ENCODE measurements at places on chromosomes 5 and 9.
A peak's percentile ranks its signal among the peaks of the same experiment; 100 is the strongest.

- DNase-seq: no peak
Observed at GRCh38 chr5:151602806-151603205, 11.7 kb upstream of the FAT2 start.

GRCh38 chr9:89549031-89549644 lies 51.2 kb upstream of the SEMA4D start:
- peak; percentile 69 for DNase-seq

GRCh38 chr5:1108865-1109174 lies 3.0 kb downstream of the SLC12A7 start:
- no peak for DNase-seq

GRCh38 chr9:4706971-4707622 lies 27.7 kb downstream of the CDC37L1 start:
- no peak for DNase-seq

DNA sequence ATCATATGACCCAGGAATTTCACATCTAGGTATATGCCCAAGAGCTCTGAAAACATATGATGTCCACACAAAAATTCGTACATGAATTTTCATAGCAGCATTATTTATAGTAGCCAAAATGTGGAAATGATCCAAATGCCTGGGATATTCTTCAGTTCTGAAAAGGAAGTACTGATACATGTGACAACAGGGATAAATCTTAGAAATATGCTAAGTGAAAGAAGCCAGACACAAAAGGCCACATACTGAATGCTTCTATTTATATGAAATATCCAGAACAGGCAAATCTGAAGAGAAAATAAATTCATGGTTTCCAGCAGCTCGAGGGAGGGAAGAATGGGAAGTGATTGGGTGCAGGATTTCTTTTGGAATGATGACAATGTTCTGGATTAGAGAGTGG lies 16.8 kb upstream of the ZBTB43 start:
- DNase-seq: no peak

- DNase-seq: no peak
Observed at GRCh38 chr9:116905171-116905588, 218.1 kb downstream of the TRIM32 start.

GRCh38 chr5:79544131-79544530 lies 30.2 kb upstream of the HOMER1 start:
- no peak for DNase-seq

DNA sequence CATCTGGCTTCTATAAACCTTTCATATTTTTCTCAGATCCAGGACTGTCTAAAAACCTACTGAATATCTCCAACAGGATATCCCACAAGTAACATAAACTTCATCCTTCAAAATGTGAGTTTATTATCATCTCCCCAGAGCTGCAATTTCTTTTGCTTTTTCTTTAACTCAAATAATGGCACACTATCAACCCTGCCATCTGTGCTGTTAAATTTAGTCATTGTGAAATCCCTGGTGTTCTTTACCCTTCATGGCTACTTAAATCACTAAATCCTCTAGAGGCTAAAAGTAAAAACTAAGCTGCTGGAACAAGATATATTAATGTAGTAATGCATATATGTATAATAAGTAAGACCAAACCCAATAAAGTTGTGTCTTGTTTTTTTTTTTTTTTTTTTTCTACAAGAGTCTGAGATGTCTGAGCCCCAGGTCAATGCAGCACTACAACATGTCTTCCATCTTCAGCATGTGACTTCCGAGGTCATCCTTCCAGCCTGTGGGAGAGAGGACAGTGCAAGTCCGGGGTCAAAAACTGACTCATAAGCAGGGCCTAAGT lies 362.9 kb downstream of the ADGRV1 start:
- DNase-seq: no peak

- DNase-seq: no peak
Observed at GRCh38 chr5:62689599-62690368, 111.2 kb downstream of the LRRC70 start.

GRCh38 chr5:154683101-154683880 lies 71.9 kb upstream of the LARP1 start:
- DNase-seq: no peak

- no peak for DNase-seq
Observed at GRCh38 chr9:81053298-81054025, 635.9 kb downstream of the TLE1 start.

- DNase-seq: no peak
Observed at GRCh38 chr5:92548346-92548745, 1032.7 kb downstream of the NR2F1-AS1 start.

- DNase-seq: peak; percentile 4
Observed at GRCh38 chr5:161966564-161966963, 101.0 kb upstream of the GABRG2 start.

DNA sequence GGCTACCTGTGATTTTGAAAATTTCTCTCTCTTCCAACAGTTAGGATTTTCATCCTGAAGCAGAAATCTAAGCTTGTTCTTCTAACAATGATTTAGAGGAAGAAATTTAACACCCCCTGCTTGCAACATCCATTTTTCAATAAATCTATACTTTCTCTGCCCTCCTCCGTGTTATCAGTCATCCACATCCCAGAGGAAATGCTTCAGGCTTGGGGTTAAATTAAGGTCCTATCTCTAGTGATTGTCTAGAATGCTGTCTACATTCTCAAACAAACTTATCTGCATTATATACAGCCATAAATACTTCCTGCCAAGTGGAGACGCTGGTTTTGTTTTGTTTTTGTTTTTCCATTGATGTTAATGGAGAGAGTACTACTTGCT lies 371.0 kb downstream of the CSNK1G3 start:
- DNase-seq: peak; percentile 24

DNA sequence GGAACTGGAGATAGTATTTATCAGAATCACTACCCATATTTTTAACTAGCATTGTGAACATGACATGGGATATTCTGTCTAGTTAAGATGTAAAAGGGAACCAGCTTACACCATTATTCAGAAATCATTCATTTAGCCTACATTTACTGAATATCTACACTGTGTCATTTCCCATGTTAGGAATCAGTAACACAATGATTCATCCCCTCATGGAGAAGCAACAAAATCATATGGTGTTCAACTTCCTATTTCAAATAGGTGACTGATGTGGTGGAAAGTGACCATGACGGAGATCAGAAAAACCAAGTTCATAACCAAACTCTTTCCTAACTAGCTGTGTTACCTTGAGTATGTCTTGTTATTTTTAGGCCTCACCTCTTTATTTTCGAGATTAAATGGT lies 550.0 kb upstream of the TUSC1 start:
- DNase-seq: no peak

DNA sequence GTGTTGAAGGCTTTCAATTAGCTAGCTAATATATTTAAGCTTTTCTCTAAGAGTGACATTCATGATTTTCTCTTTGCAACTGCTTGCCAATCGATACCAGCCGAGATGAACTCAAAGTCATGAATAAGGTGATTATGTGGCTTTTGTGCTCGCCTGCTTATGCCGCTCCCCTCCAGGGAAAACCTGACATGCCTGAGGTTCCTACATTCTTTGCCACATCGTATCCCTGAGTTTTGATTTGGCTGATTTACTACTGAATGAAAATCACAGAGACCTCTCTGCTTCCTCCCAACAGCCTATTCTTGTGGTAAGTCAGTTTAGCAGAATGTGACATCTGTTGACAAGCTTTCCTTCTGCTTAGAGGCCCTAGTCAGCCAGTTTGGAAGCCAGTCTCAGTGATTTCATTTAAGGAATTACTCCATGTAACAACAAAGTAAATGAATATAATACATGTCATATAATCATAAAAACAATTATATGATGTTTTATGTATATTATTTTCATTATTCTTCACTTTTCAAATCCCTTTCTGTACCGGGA lies 513.4 kb downstream of the CSNK1G3 start:
- no peak for DNase-seq

- DNase-seq: no peak
Observed at GRCh38 chr5:73451224-73452130, 2.9 kb upstream of the FOXD1 start.

DNA sequence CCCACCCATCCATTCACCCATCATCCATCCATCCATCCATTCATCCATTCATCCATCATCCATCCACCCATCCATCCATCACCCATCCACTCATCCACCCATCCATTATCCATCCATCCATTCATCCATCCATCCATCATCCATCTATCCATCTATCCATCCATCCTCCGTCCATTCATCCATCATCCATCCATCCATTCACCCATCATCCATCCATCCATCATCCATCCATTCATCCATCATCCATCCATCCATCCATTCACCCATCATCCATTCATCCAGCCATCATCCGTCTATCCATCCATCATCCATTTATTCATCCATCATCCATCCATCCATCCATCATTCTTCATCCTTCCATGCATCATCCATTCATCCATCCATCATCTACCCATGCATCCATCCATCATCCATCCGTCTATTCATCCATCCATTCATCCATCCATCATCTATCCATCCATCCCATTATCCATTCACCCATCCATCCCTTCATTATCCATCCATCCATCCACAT lies 10.1 kb downstream of the ASS1 start:
- DNase-seq: no peak

DNA sequence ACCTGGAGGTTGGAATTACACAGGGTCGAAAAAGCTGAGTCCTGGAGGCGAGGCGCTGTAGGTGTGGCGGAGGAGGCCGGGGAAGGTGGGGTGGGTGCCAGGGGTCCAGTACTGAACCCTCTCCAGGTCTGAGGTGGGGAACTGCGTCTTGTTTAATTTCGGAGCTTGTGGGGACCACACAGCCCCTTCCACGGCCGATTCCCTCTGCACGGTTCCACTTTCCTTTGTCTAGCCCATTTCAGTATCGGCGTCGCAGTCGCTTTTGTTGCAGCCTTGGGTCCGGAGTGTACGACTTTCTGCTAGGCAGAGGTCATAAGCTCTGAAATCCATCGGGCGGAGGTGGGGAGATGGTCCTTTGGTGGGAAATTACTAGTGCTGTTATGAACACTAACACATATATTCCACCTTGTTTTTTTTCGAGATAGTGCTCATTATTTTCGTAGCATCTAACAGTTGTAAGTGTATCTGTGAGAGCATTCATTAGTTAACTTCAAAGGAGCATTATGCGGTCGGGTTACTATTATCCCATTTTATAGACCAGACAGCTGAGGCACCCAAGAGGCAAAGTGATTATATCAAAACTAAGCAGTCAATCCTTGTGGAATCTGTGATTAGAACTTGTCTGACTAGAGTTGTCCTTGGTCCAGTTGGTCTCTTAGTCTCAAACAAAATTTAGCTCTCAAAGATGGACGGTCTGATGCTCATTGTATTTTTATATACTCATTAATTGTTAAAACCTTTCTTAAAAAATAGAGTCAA lies 737 bp downstream of the RNF180 start:
- DNase-seq: peak; percentile 35

GRCh38 chr9:13817754-13818278 lies 496.1 kb downstream of the NFIB start:
- no peak for DNase-seq

GRCh38 chr9:111842313-111842712 lies 47.6 kb upstream of the SHOC1 start:
- no peak for DNase-seq

DNA sequence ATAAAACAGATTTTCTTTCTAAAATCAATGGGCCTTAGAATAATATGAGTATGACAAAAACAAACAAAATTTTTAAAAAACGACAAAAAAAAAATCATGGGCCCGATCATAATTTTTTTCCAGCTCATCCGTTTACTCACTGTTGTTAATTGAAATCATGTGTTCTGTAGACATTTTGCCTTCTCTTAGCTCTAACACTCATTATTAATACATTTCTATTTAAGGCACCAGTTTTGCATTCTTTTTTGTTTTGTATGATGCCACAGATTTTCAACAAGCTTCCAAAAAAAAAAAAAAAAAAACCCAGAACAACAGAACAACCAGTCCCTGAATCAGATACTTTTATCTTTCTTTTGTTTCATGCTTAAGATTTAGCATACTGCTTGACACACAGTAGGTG lies 86.4 kb downstream of the PRLR start:
- no peak for DNase-seq

DNA sequence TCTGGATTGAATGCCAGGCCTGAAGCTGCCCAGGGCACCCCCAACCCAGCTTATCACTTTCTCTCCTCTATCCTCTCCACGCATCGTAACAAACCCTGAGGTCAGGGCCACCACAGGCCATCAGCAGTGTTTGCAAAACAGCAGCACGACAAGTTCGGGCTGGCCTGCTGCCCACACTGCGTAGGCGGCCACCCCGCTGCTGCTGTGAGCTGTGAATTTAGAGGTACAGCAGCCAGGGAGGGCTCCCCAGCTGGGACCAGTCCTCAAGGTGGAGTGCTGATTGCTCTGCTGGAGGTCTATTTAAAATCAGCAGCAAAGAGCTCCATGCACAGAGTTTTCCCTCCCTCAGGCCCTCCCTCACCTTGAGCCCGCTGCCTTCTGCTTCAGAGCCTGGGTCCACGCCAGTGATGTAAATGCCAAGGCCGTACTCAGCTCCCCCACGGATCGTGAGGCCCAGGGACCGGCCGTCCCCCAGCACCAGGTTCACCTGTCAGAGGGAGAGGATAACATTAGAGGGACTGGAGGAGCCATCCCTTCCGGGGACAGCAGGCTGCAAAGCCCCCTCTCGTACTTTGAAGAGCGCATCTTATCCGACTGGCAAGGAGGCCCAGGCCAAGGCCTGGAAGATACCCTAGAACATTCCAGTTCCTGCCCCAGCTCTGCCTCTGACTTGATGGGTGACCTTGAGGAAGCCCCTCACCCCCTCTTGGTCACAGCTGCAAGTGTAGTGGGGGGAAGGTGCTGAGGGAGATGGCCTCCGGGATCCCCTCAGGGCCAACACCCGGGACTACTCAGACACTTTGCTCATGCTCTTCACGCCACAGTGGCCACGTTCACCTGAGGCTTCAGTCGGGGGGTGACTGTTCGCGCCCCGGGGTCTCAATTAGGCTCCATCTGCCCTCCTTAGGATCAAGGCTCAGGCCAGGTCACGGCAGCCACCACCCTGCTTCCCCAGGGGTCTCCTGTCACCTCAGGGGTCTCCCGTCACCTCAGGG lies 39.1 kb downstream of the WHRN start:
- DNase-seq: no peak

- no peak for DNase-seq
Observed at GRCh38 chr9:74358959-74359358, 138.2 kb upstream of the RORB start.

GRCh38 chr9:91243029-91243428 lies 118.7 kb downstream of the AUH start:
- DNase-seq: no peak

GRCh38 chr5:81202655-81203054 lies 30.5 kb upstream of the CKMT2 start:
- no peak for DNase-seq

DNA sequence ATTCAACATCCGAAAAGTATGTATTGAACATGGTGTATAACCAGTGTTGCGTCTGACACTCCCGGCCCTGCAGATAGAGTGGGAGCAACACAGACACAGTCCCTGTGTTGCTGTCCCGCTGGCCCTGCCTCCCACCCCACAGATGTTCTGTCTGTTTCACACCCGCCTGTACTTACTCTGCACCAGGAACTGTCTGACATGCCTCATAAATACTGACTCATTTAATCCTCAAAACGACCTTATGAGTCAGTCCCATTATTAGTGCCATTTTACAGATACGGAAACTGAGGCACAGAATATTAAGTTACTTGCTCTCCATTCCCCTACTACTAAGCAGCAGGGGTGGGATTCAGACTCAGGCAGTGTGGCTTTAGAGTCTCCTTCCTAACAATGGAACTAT lies 109.8 kb upstream of the NFIL3 start:
- no peak for DNase-seq

Data from left kidney (tissue), 8 donors.